ENCODE measurements at places on chromosomes 7 and 10. TPM values are rescaled to one million over a fixed set of nuclear protein-coding genes. Genes with fewer than 3 reads are reported as not detected.

The SFXN4 gene
- 14.4 TPM for total RNA-seq

The EBLN1 gene
- total RNA-seq = not detected

The TRRAP gene
- 23.5 TPM for total RNA-seq

The SLC26A3 gene
- not detected for total RNA-seq

The NUDT13 gene
- 1.3 TPM for total RNA-seq

The TRIM73 gene
- 0.98 TPM for total RNA-seq

The CWF19L1 gene
- total RNA-seq = 37.4 TPM

The EEPD1 gene
- total RNA-seq = 0.65 TPM

The ZC3HAV1L gene
- 33.0 TPM for total RNA-seq

The PRSS58 gene
- total RNA-seq = not detected

The UFSP1 gene
- total RNA-seq = 2.5 TPM

The C10orf67 gene
- not detected for total RNA-seq

The HOXA1 gene
- 1.6 TPM for total RNA-seq

The TMEM229A gene
- total RNA-seq = not detected

The HUS1 gene
- total RNA-seq = 20.9 TPM

The RET gene
- not detected for total RNA-seq

The MEST gene
- total RNA-seq = 11.4 TPM

The HERPUD2 gene
- total RNA-seq = 35.2 TPM

The CXCL12 gene
- total RNA-seq = 6.5 TPM
